Activated naive CD8-positive, alpha-beta T cell treated with anti-CD3 and anti-CD28 coated beads for 36 hours (primary cell): ENCODE measurements at places on chromosomes 2 and 18.

- DNase-seq, result peak; percentile 51
These were observed 1.0 kb upstream of the PPP4R3B start for GRCh38 chr2:55618275-55619055.

- no peak for DNase-seq
These were observed 41.9 kb downstream of the EVA1A start for GRCh38 chr2:75518638-75519465.

DNA sequence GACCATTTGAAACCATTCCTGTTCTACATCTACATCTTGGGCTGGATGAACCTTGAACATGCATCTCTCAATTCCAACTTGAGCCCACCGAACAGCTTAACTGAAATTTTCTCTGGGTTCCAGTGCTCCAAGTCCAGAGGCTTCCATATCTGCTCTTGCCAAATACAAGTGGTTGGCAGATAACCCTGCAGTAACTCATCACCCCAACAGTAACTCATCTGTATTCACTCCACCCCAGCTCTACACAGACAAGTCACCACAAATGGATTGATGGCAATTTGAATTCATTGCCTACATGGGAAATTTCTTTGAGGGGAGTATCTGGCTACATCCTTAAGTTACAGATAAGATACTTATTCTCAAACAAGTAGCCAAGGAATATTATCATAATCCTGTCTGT lies 502.4 kb upstream of the TNP1 start:
- DNase-seq, result no peak

GRCh38 chr2:216002101-216002678 lies 11.2 kb downstream of the MREG start:
- no peak for DNase-seq

DNA sequence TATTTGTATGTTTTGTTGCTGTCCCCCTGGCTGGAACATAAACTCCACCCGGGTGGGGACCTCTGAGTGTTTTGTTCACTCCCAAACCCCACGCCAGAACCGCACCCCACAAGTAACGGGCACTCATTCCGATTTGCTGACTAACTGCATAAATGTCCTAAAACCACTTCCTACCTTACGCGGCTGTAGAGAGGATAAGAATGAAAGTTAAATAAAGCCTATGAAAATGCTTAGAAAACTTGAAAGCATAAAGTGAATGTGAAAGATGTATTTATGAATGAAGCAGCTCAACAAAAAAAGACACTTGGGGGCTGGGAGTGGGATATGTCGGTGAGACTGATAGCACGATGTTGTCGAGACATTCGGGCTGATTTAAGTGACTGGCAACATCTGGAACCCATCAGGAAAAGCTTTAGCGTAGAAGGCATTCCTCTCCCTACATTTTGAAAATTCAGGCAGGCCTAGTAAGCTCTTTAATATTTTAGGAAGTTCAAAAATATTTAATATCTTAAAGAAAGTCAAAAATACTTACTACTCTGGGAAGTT lies 206.7 kb downstream of the SH3RF3 start:
- no peak for DNase-seq

GRCh38 chr2:219707496-219708285 lies 80.3 kb downstream of the SLC4A3 start:
- DNase-seq, result no peak

GRCh38 chr2:15797231-15797938 lies 143.0 kb upstream of the MYCN start:
- no peak for DNase-seq

- no peak for DNase-seq
These were observed 3.0 kb downstream of the DPP4 start for GRCh38 chr2:162071001-162071400.

GRCh38 chr2:85438201-85439024 lies 19.9 kb downstream of the SH2D6 start:
- DNase-seq, result no peak

GRCh38 chr18:1252936-1253335 lies 348.3 kb downstream of the ADCYAP1 start:
- DNase-seq, result no peak

DNA sequence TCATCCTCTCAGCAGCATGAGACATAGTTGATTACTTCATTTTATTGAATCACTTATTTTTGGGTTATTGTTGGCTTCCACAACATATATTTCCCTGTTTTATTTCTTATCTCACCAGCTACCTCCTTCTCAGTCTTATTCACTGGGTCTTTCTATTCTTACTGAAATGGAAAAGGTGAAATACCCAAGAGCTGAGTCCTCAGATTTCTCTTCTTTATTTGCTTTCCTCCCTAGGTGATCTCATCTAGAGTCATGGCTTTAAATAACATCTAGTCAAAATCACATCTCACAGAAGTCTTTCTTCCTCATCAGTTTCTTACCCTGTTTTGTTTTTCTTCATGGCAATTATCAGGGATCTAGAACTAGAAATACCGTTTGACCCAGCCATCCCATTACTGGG lies 105.0 kb upstream of the RBBP8 start:
- no peak for DNase-seq

DNA sequence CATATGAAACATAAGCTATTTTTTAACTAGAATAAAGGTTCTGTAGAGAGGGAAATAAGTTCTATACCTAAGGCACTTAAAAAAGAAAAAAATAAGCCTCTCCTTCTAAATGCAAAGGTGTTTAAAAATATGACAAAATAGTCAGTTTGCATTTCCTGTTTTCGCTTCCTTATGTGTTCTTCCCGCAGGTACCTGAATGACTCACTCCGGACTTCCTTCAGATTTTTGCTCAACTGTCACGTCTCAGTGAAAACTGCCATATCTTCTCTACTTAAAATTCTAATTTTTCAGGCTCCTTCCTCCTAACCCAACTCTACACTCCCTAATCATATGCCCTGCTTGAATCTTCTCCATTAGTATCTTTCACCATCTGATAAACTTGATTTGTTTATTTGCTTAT lies 1333.1 kb downstream of the LRP1B start:
- DNase-seq, result no peak

DNA sequence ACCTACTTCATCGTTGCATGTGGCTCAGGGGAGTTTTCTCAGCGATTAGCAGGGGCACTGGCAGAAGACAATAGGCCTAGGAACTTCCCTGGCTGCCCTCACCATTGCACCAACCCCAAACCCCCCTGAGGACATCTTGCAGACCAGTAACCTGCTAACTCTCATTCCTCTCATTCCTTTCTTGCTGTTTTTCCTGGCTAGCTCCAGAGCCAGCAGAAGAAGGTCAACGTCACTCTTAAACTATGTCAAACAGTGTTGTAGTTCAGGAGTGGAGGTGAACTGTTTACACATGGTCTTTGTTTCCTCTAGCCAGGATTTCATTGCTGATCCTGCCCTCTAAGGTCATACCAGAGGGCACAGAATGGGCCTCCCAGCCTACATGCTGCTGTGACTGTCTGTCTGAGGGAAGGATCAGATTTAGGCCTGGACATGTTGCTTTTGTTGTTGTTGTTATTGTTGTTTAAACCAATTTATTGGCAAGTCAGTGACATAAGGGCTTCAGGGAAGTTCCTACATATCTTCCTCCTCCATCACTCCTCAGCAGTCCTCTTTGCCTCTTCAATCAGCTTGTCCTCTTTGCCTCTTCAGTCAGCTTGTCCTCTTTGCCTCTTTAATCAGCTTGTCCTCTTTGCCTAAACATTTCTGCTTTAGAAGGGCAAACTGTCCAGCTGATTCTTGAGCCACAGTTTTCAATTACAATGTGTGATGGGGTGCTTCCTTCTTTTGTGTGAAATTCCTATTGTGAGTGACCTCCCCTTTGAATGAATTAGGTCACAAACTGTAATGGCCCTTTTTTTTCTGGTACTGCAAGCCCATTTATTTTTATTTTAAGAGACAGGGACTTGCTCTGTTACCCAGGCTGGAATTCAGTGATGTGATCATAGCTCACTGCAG lies 471.9 kb upstream of the TNP1 start:
- no peak for DNase-seq

DNA sequence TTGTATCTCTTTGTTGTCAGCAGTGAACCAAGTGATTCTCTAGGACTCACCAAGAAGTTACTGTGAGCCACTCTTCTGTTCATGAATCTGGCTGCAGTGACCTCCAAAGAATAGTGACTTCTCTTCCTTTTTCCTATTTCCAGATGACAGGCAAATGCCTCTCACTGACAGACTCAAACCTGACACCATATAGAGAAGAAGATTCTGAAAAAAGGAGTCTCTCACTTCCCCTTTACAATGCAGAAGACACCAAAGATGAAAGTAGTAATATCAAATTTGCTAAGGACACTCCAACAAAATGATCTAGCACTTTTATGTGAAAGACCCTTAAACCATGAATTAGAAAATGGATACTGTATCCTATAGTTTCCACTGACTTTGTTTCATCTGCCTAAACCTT lies 44.4 kb upstream of the SETBP1 start:
- no peak for DNase-seq

DNA sequence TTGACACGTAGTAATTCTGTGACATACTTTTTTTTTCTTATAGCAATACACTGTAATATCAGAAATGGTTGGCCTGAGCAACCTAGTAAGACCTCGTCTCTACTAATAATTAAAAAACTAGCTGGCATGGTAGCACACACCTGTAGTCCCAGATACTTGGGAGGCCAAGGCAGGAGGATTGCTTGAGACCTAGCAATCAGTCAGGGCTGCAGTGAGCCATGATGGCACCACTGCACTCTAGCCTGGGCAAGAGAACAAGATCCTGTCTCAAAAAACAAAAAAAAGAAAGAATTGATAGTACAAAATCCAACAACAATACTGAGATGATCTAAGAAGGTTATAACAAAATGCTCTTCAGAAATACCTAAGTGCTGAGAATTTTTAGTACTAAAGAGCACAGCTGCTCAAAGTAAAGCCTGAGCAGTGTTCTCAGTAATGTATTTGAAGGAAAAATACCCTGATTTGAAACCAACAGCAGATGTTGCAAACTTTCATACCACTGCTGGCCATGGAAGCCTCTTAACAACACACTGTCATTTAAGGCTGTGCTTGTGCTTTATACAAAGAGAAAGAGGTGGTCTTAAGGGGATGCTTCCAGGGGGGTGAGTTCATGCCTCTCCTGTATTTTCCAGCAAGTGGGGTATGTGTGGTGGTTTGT lies 132.6 kb upstream of the CDCA7 start:
- DNase-seq, result no peak

GRCh38 chr2:117972476-117973123 lies 41.3 kb downstream of the CCDC93 start:
- no peak for DNase-seq

- no peak for DNase-seq
These were observed 218.5 kb upstream of the HDAC4 start for GRCh38 chr2:239619369-239619768.

- no peak for DNase-seq
These were observed 74.8 kb downstream of the NOL10 start for GRCh38 chr2:10614939-10615338.

DNA sequence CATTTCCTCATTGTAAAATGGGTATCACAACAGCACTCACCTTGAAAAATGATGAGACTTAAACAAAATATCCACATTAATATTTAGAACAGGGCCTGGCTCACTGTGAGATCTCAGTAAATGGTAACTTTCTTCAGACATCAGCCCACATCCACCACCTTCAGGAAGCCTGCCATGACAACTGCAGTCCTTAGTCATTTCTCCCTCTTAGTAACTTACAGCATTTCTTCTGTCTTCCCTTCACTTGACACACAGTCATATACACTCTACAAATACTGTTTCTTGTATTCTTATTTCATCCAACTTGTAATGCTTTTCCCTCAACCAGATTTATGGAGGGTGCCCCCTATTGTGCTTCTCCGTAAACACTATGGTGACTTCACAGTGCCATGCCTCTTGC lies 263.0 kb downstream of the ZNF516 start:
- DNase-seq, result no peak

DNA sequence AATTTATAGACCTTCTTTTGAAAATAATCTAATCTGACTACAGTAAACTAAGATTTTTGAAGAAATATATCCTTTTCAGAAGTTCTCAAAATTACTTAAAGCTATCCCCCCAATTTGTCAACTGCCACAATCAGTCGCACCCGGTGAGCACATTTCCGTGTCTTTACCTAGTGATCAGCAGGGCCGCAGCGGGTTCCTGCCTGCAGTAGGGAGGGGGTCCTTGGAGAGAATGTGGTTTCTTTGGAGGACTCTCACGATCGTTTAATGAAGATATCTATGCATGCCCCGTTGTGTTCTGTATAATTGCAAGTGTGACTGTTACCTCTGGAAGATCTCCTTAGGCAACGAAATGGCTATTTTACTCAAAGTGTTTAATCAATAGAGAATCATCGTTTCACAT lies 251.9 kb upstream of the RAB12 start:
- no peak for DNase-seq

- DNase-seq, result no peak
These were observed 66.4 kb upstream of the MSH2 start for GRCh38 chr2:47336259-47337238.

DNA sequence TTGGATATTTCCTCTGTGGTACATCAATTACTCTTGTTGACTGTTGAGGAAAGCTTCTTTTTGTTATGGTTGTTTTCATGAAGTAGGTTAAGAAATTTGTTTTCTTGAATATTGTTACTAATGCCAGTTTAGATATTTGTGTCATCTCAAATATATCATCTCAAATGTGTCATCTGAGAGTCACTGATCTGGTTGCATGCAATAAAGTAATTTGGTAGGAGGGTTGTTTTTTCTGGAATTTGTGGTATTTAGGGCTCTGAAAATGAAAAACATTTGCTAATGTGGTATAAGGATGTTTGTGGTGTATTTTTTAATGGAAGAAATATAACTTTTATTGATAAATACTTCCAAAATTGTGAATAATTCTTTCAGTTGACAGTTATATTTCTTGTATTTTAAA lies 117.7 kb downstream of the GREB1L start:
- DNase-seq, result no peak

- DNase-seq, result no peak
These were observed 60.4 kb downstream of the ANO7 start for GRCh38 chr2:241248897-241249296.

DNA sequence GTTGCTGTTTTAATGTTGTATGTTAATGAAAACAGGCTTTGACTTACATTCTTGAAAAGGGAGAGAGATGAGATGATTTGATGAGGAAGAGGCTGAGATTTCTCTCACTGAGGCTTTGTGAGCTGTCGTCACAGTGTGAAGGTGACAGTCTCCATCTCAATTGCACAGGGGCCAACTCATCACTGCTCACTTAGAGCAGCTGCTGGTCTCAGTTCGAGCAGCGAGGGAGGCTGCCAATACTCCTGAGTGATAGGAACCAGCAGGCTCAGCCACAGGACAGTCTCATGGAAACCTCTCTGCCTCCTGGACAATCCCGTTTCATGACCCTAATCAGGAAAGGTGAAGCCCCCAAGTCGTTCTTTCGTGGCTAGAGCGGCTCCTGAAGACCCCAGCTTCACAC lies 170.7 kb upstream of the SOX11 start:
- DNase-seq, result no peak

DNA sequence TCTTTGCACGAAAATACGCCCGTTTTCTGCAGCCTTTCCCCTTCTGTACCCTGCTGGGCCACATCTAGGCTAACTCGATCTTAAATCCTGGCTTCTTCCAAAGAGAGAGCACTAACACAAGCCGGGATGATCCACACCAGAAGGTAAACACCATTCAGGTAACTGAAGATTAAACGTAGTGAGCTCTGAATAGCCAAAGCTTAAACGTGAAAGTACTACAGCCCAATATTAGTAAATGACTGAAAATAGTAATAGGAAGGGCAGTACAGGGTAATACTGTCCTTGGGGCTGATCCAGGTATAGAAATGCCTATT lies 422 bp upstream of the MRPL53 start:
- no peak for DNase-seq

- no peak for DNase-seq
These were observed 226.8 kb upstream of the LRRTM1 start for GRCh38 chr2:80531319-80531718.

GRCh38 chr2:134657650-134658250 lies 61.0 kb downstream of the TMEM163 start:
- DNase-seq, result peak; percentile 17

GRCh38 chr2:3481011-3481400 lies 38.3 kb downstream of the ADI1 start:
- DNase-seq, result no peak
